Globus pallidus (tissue), 1 donor: ENCODE measurements at places on chromosomes 5 and 9.
A peak's percentile ranks its signal among the peaks of the same experiment; 100 is the strongest.

- DNase-seq, result no peak
Observed at GRCh38 chr5:151449839-151450238, 2.4 kb downstream of the SLC36A1 start.

- DNase-seq, result no peak
Observed at GRCh38 chr9:124776954-124777648, at the start of gene OLFML2A. Gene OLFML2A, plus strand, starts transcription at chr9:124777133. Its CDS starts 138 bp downstream, at chr9:124777271.

DNA sequence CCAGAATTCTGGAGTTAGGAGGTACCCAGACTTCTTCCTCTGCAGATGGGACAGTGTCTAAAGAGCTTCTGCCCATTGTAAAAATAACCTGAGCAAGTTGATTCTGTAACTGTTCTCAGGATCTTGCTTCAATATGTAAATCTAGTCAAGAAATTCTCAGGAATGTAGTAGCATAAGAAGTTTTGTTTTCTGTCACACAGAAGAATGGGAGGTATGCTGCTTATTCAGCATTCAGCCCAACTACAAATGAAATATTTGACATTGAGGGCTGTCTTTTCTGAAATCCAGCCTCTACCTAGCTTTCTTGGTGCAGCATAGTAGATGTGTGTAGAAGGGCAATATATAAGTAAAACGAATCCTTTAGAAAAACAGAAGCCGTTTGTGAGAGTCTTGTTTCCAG is 13.8 kb downstream of the MACIR start:
- no peak for DNase-seq

GRCh38 chr5:1724822-1725602 is 74.6 kb downstream of the MRPL36 start:
- no peak for DNase-seq

DNA sequence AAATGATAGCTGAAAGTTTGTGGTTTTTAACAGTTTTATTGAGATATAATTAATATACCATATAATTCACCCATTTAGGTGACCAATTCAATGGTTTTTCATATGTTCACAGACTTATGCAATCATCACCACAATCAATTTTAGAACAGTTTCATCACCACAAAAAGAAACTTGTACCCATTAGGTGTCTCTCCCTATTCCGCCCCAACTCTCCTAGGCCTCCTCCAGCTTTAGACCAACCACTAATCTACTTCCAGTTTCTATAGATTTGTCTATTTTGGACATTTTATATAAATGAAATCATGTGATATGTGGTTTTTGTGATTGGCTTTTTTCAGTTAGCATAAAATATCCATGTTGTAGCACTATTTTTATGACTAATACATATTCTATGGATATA is 38.6 kb downstream of the YTHDC2 start:
- DNase-seq, result no peak

DNA sequence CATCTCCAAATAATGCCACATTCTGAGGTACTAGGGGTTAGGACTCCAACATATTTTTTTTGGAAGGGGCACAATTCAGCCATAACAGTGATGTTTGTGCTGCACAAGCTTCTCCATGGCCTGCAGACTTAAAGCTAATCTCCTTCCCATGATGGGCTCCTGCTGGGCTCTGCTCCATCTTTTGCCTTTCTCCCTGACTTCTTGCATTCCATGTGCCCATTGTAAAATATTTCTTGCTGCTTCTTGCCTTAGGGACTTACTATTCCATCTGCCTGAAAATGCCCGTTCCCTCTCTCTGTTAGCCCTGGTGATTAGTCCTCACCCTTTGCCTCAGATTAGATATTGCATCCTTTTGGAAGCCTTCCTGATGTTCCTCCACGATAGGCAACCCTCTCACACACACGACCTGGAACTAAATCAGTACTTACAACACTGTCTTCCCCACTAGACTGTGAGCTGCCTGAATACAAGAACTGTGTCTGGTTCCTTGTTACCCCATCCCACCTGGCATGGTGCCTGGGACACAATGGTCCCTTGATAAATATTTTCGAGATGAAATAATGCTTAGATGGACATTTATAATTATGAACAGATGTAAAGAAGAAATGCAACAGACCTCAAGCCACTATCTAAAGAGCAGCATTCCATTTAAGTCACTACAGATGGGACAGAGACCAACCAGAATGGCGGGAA is 33.5 kb downstream of the OR1J1 start:
- no peak for DNase-seq

GRCh38 chr9:22454016-22454415 is 7.4 kb downstream of the DMRTA1 start:
- no peak for DNase-seq

- DNase-seq, result peak; percentile 75
Observed at GRCh38 chr9:126375386-126375785, 48.8 kb downstream of the MVB12B start.

DNA sequence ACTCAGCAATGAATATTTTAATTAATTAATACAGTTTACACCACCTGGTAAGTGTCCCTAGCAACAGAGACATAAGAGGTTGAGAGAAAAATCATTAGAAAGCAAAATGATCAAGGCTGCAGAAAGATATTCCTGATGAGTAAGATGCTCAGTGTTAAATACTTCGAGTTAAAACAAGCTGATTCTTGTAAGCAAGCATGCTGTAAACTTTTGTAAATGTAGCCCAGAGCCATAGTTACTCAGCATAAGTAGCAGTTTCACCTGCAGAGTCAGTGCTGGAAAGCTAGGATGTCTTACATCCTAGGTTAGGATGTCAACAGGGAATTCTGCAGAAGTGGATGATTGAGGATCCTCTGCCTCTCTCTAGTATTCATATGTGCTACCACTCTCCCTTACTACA is 4.2 kb downstream of the PRKACG start:
- no peak for DNase-seq

- no peak for DNase-seq
Observed at GRCh38 chr5:98455665-98456064, 317.8 kb upstream of the RGMB start.

- DNase-seq, result no peak
Observed at GRCh38 chr9:81546489-81546888, 142.9 kb downstream of the TLE1 start.

- no peak for DNase-seq
Observed at GRCh38 chr9:89690334-89690912, 85.6 kb downstream of the GADD45G start.

- DNase-seq, result no peak
Observed at GRCh38 chr9:77731008-77731698, 83.0 kb upstream of the GNA14 start.

DNA sequence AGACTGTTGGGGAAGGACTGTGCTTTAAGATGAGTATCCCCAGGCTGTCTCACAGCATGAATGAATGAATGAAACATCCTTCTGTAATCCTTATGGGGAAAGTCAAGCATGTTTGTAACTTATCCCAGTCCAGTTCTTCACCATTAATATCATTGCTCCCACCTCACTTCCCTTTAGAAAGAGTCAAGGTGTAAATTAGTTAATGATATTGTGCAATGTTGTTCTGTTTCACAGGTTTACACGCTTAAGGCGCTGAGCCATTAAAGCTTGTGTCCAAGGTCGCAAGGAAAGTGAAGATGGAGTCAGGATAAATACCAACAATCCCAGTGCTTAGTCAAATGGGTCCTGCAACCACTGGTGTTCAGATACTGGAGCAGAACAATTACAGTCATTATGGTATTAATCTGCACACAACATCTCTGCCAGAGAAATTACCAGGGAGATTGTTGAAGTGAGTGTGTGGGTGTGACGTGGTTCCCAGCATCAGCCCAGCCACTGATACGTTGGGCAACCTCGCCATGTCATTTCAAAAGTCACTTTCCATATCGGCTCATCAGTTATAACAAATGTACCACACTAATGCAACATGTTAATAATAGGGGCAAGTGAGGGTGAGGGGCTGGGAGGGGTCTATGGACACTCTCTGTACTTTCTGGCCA is 1.5 kb upstream of the MYO10 start:
- DNase-seq, result no peak

- DNase-seq, result no peak
Observed at GRCh38 chr5:13814301-13814700, 130.2 kb downstream of the DNAH5 start.

GRCh38 chr9:137166380-137167229 is 3.2 kb downstream of the LRRC26 start:
- no peak for DNase-seq

- DNase-seq, result no peak
Observed at GRCh38 chr9:77597057-77597456, 51.1 kb downstream of the GNA14 start.

DNA sequence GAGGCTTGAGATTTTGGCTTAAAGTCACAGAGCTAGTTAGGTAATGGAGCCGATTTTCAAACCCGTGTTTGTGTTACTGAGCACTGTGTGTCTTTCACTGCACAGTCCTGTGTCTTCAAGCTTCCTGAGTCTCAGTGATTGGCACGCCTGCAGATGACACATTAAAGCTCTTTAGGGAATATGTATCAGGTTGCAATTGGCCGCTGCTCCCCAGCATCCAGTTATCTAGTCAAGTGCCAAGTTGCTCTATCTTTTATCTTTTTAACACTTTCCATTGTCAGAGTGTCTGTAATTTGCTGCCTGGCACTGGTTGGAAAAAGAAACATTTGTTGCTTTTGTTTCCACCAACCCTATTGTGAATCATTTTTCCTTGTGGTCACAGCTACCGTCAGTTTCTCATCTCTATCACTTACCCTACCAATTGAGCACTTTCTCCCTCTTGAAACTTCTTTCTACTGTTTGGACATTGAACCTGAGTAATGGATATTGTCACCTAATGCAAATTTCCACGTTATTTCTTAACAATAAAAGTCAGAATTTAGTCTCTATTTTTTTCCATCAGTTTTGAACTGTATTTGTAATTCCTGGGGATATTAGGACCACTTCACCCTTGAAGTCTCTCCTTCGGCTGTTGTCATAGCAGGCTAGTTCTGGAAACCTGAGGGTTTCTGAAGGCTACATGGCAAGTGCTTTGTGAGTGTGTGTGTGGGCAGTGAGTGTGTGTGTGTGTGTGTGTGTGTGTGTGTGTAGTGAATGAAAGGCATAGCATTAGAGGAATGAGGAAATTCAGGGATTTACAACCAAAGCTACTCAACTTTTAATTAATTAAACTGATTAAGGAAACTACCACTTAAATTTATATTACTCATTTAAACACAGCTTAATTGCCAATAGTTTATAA is 274.3 kb downstream of the ISL1 start:
- DNase-seq, result no peak

- no peak for DNase-seq
Observed at GRCh38 chr9:105204416-105204815, 40.0 kb upstream of the SLC44A1 start.

DNA sequence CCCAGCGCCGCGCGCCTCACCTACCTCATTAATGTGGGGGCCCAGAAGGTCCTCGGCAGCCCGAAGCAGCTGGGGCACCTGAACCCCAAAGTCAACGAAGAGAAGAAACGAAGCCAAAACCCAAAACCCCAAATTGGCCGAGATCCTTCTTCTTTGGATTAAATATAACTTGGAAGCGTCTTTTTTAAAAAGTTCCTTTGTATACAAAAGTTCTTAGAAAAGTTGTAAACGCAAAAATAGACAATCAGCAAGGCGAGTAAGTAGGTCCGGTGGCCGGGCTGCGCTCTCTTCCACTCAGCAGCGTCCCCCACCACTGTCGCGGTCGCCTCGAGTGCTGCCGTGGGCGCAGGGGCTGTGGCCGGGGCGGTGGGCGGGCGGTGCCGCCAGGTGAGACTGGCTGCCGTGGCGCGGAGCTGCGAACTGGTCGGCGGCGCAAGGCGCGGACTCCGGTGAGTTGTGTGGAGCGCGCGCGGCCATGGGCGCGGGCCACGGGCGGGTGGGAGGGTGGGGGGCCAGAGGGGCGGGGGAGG is 360 bp downstream of the KLF4 start:
- no peak for DNase-seq

DNA sequence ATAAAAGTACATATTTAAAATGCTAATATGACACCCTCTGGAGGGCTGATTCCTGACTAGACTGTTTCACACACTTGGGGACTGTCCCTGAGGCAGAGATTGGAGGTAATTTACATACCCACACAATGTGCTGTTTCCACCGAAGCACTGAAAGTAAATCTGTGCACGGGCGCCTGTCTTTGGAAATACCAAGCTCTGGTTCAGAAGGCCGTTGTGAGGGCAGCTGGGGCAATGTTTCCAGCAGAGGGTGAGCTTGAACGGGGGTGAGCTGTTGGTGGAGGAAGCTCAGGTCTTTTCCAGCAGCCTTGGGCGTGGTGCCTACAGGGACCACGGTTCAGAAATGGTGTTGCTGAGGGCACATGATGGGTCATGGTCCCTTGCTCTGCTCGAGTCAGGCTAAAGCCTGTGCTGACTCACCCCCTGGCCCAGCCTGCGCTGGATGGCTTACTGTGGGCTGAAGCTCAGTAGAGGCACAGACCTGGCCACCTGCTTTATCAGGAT is 25.8 kb upstream of the HMCN2 start:
- no peak for DNase-seq

GRCh38 chr9:112180387-112180881 is 5.3 kb upstream of the SUSD1 start:
- DNase-seq, result no peak

DNA sequence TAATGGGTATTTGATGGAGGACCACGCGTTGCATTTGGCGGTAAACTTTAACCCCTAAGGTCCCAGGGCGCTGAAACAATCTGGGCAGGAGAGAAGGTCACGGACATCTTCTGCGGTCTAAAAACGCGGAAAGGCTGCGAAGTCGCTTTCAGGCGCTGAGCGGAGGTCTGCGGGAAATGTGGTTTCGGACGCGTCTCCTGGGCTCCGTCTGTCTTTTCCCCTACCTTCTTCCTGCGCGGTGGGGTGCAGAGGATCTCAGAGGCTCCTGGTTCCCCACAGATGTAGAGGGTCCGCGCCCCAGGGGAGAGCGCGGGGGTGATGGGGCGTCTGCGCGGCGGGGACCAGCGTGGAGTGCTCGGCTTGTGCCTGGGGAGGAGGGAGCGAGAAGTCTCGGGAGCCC is 58.4 kb downstream of the ZNF510 start:
- DNase-seq, result no peak
